ENCODE measurements at places on chromosomes 5 and 9. TPM values are rescaled to one million over a fixed set of nuclear protein-coding genes. Genes with fewer than 3 reads are reported as not detected.

Gene NKD2
- total RNA-seq = 7.7 TPM

Gene TDRD7
- 5.1 TPM for total RNA-seq

Gene PCDHGA2
- 1.1 TPM for total RNA-seq

Gene ANKRD33B
- 6.9 TPM for total RNA-seq

Gene GRIA1
- 0.52 TPM for total RNA-seq

Gene SLC4A9
- not detected for total RNA-seq

Gene TMC1
- total RNA-seq = 2.5 TPM

Gene IFNK
- not detected for total RNA-seq

Gene CDH9
- 0.79 TPM for total RNA-seq

Gene GARIN3
- total RNA-seq = not detected

Gene GOLM1
- 71.0 TPM for total RNA-seq

Gene CDKN2A
- total RNA-seq = 0.35 TPM

Gene SPAAR
- not detected for total RNA-seq

Gene TTC23L
- total RNA-seq = 1.3 TPM

Gene CERCAM
- total RNA-seq = 5.4 TPM

Gene ANKRD34B
- total RNA-seq = 0.72 TPM

Gene SLC6A3
- 0.61 TPM for total RNA-seq

Gene CXCL14
- 1.1 TPM for total RNA-seq

Gene PCDHGA1
- 0.72 TPM for total RNA-seq

Gene HAVCR2
- not detected for total RNA-seq

Gene GPX3
- 20.9 TPM for total RNA-seq

Gene NDST1
- 65.5 TPM for total RNA-seq

Gene ORM2
- total RNA-seq = 1.4 TPM

Gene SCGB3A2
- total RNA-seq = 62.5 TPM

Gene ACSL6
- total RNA-seq = 1.6 TPM

Gene CD74
- total RNA-seq = 19.9 TPM

Gene C5orf63
- 1.2 TPM for total RNA-seq

Gene FUT7
- total RNA-seq = not detected

Gene SETX
- 44.3 TPM for total RNA-seq

Gene CYSRT1
- total RNA-seq = 1.9 TPM

Gene OCLN
- total RNA-seq = 109 TPM

Gene LVRN
- total RNA-seq = 0.09 TPM

Gene ADAMTS13
- total RNA-seq = 8.8 TPM

Gene TAF11L7
- total RNA-seq = not detected

Gene NSUN2
- total RNA-seq = 116 TPM

Gene ARL10
- total RNA-seq = 7.9 TPM

Gene USP20
- total RNA-seq = 20.9 TPM

Gene ENTPD8
- total RNA-seq = 0.90 TPM

Gene TLR4
- 0.07 TPM for total RNA-seq

Gene TRIM7
- total RNA-seq = not detected

Gene SPATA9
- total RNA-seq = not detected

All from H9 (cell line).